ENCODE measurements at places on chromosomes 3 and 15.
A peak's percentile ranks its signal among the peaks of the same experiment; 100 is the strongest.

DNA sequence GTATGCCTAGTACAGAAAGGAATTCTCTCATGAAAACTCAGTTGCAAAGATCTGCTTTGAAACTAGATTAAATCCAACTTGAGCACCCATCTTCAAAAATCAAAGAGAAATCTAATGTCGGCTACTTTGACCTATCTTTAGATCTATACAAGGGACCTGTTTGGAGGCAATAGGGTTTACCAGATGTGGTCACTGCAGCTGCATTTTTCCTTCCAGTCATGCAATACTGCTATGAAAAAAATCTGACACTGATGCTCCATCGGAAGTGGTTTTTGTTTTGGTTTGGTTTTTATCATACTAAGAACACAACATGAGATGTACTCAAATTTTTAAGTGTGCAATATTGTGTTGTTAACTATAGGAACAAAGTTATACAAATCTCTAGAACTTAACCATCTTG lies 169.5 kb downstream of the BCHE start:
- peaks cover 3% of the 10 kb centered on the region for H3K4me1 ChIP-seq
- no peaks in the 10 kb centered on the region for H3K36me3 ChIP-seq
- H3K27ac ChIP-seq, result no peak overlapping the region
- no peak for DNase-seq
- no peaks in the 10 kb centered on the region for H3K27me3 ChIP-seq
- no peak overlapping the region for H3K4me3 ChIP-seq

DNA sequence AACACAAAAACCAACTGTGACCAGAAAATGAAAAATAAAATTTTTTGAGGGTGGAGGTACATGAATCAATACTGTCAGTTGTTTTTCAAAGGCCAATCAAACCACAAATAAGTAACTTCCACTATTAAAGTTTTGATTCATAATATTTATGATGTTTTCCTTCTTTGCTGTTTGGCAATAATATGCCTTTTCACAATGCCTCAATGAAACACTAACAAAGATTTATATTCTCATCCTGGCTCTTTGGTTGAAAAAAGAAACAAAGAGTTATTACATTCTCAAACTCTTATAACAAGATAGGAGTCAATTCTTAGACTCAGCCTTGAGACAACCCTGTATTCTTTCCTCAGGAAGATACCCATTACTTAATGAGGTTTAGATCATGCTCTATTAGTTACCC lies 63.1 kb downstream of the C3orf70 start:
- H3K36me3 ChIP-seq, result no peaks in the 10 kb centered on the region
- H3K27me3 ChIP-seq, result no peaks in the 10 kb centered on the region
- no peak overlapping the region for H3K4me3 ChIP-seq
- H3K27ac ChIP-seq, result no peak overlapping the region
- peaks cover 10% of the 10 kb centered on the region for H3K4me1 ChIP-seq

DNA sequence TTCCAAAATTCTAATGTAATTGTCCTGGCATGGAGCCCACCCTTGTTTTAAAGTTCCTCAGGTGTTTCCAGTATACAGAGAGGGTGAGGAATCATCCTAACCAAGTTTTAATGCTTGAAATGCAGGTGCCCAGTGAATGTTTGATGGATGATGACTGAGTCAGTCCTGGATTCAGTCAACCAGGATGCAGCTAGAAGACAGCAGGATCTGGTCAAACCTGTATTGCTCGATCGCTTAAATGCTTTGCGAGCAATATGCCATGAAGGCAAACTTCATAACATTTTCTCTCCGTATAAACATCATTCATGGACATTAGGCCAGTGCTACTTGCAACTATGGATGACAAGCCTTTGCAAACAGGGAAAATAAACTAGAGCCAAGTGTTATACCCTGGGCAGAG lies 591.2 kb downstream of the RSL24D1 start:
- no peak overlapping the region for H3K4me3 ChIP-seq
- no peak overlapping the region for H3K27ac ChIP-seq
- no peaks in the 10 kb centered on the region for H3K4me1 ChIP-seq
- no peak for DNase-seq
- no peaks in the 10 kb centered on the region for H3K27me3 ChIP-seq

- peak; percentile 96 for DNase-seq
- H3K36me3 ChIP-seq, result no peaks in the 10 kb centered on the region
Measured at GRCh38 chr3:49856181-49857005, at the start of gene TRAIP. Gene TRAIP, minus strand, starts transcription at chr3:49856564. Its CDS starts 111 bp downstream, at chr3:49856453.

GRCh38 chr3:42807929-42808328 lies 1.3 kb upstream of the ACKR2 start:
- H3K36me3 ChIP-seq, result no peaks in the 10 kb centered on the region
- DNase-seq, result no peak
- H3K4me3 ChIP-seq, result no peak overlapping the region
- no peak overlapping the region for H3K27ac ChIP-seq
- no peaks in the 10 kb centered on the region for H3K27me3 ChIP-seq
- H3K4me1 ChIP-seq, result no peaks in the 10 kb centered on the region
